ENCODE measurements at places on chromosomes 3 and 15.

DNA sequence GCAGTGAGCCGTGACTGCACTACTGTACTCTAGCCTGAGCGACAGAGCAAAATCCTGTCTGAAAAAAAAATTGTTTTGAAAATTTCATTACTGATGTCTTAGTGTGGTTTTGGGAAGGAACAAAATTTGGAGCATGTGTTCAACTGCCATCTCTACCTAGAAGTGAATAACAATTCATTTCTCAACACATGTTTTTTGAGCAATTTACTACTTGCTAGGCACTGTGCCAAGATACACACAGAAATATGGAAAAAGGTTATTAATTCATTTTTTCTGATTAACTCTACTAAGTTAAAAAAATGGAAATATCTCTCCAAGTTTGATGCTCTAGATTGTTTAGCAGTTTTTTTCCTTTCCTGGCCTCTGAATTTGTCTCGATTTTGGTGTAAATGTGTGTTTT is 5.2 kb upstream of the TCF12 start:
- DNase-seq: no peak

GRCh38 chr3:120428924-120429323 is 21.9 kb downstream of the FSTL1 start:
- no peak for DNase-seq

- peak; percentile 39 for DNase-seq
Measured at GRCh38 chr3:44729384-44729910, at the start of gene ZNF501. Gene ZNF501, plus strand, starts transcription at chr3:44729635. Its CDS starts 4,787 bp downstream, at chr3:44734422.

DNA sequence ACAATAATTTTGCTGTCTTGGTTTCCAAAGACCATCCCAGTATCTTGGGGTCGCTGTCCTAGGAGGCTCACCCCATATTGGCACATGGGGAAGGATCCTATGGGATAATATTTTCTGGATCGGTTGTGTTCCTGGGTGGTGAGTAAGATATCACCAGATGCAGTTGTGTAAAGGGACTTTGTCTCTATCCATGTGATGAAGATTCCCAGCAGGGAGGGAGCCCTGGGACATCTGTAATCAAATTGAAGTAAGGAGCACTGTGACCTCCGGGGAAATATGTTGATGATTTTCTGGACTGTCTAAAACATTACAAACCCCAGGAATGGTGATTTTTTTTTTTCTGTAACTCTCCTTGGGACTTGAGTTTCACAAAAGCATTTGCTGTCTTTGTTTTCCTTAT is 36.2 kb upstream of the LRTM1 start:
- no peak for DNase-seq

DNA sequence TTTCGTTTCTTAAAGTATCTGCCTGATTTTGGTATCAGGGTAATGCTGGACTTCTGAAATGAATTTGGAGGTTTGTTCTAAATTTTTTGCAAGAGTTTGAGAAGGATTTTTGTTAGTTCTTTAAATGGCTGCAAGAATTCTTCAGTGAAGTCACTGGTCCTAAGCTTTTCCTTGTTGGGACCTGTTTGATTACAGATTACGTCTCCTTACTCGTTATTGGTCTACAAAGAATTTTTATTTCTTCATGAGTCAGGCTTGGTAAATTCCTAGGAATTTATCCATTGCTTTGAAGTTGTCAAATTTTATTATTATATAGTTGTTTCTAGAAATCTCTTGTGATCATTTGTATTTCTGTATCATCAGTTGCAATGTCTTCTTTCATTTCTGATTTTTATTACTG is 196.0 kb downstream of the DPH6 start:
- DNase-seq: no peak

DNA sequence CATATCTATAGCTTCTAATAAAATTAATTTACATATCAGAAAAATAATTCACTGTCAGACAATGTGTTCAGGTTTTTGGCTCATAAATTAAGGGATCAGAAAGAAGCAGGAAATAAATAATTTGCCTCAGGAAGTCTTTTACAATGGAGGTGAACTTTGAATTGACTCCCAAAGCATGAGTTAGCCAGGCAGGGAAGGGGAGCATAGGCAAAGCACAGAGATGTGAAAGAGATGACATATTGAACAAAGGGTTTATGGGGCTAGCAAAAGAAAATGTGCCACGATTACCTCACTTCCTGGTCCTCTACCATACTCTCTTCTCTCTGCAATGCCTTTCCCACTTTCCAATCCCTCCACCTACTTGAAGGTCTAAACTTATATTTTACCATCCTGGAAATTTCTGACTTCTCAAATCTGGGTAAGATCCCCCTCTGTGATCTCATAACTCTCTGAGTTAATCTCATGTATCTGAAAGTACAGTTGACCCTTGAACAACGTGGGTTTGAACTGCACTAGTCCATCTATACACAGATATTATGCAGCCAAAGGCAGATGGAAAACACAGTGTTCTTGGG is 4.1 kb upstream of the HEXA start:
- DNase-seq: no peak

- no peak for DNase-seq
Measured at GRCh38 chr15:70753101-70753829, 10.1 kb downstream of the UACA start.

DNA sequence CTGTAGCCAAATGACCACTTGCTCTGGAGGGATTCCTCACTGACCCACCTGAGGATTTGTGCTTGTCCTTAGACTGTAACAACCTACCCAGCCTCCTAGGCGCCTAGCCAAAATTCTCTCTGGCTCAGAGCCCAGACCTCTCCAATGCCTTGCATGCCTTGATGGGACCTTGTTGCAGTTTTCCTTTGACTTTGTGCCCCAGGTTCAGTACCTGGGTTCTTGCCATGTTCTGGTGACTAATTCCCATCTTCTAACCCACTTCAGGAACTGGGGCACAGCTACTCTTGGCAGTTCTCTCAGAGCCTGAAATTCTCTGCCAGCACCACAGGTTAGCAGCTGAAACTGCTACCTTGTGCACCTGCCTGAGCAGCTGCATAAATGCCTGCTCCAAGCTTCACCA is 27.0 kb upstream of the UBE3A start:
- no peak for DNase-seq

All from NCI-H2107 (cell line).